ENCODE measurements at places on chromosomes 7 and 10.

GRCh38 chr10:1745780-1746456, 8.6 kb upstream of the ADARB2 start:
- DNase-seq = no peak

GRCh38 chr10:42962110-42962901, 114.6 kb upstream of the RET start:
- no peak for DNase-seq

DNA sequence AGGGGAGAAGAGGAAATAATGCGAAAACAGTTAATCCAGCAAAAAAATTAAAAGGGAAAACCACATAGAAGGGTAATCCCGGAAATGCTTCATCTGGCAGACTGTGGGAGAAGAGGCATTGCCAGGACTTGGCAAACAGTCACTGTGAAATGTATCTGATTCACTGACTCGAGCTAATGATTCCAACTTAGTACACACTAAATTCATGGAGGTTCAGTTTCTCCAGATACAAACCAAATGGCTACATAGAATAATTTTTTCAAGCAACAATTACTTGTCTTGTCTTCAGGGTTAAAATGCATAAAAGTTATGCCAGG, 36.4 kb downstream of the GDI2 start:
- no peak for DNase-seq

DNA sequence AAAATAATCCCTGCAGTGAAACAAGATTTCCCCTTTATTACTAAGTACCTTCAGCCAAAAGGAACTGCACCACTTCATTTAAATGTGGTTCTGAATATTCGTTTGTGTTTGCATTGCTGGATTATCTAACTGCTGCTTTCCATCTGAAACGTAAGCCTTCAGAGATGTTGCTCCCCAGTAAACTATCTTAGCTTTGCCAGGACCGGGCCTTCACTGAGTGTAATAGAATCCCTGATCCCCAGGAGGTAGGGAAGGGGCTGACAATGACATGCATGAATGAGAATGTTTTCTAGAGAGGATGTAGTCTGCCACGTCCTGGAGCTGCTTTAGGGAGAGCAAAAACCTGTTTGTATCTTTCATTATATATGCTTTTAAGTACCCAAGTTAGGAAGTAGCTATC, 19.5 kb upstream of the INSYN2A start:
- DNase-seq = no peak

DNA sequence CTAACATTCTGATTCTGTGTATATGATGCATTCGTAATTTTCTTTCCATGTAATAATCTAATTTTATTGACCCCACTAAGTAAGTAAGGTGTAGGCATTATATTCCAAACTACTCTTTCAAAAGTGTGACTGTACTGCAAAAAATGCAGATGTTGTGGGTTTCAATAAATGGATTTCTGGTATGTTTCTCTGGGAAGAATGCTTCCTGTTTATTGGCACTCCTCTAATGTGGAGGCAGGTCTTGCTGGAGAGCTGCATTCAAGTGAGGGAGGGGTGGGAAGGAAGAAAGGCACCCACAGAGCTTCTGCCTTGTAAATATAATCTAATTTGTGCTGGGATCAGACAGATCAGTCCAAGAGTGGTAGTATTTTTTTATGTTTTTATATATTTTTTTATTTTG, 23.9 kb downstream of the ST7 start:
- DNase-seq = no peak

DNA sequence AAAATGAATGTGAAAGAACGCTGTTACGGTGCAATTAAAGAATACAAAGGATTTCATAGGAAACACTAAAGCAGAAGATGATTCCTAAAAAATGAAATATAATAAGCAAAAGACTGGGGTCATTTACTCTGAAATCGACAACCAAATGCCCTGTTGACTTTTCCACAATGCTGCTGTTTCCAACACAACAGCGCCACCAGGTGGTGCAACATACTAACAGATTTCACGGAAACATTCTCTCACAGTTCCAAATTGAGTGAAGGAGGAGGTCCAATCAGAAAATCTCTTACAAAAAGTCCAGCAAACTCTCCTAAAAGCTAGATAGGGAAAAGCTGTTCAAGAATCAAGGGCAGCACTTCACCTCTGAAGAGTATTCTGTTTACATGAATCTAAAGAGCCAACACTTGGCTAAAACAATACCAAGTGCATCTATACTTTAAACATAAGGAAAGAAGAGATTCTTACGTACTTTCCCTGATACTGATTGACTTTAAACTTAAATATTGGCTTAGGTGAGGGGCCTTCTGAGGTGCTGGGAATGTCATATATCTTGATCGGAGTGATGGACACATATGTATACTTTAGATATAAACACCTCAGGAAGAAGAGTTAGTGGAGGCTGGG, 55.9 kb downstream of the UPF2 start:
- DNase-seq = peak; percentile 81

GRCh38 chr10:65571011-65571570, 1354.7 kb upstream of the LRRTM3 start:
- DNase-seq = no peak

DNA sequence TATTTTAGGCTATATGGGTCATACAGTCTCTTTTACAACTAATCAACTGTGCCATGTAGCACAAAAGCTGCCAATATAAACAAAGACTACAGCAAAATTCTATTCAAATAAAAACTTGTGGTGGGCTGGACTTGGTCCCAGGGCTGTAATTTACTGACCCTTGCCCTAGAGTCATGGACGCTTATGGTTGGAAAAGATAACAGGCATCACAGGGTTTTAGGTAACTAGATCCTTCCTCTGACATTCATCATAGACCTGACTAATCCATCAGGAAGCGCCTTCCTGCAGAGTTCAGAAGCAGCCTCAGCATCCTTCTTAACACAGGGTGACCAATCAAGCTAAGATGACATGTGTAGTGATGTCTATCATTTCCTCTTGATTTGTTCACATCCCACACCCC, 40.2 kb upstream of the GPAM start:
- no peak for DNase-seq

DNA sequence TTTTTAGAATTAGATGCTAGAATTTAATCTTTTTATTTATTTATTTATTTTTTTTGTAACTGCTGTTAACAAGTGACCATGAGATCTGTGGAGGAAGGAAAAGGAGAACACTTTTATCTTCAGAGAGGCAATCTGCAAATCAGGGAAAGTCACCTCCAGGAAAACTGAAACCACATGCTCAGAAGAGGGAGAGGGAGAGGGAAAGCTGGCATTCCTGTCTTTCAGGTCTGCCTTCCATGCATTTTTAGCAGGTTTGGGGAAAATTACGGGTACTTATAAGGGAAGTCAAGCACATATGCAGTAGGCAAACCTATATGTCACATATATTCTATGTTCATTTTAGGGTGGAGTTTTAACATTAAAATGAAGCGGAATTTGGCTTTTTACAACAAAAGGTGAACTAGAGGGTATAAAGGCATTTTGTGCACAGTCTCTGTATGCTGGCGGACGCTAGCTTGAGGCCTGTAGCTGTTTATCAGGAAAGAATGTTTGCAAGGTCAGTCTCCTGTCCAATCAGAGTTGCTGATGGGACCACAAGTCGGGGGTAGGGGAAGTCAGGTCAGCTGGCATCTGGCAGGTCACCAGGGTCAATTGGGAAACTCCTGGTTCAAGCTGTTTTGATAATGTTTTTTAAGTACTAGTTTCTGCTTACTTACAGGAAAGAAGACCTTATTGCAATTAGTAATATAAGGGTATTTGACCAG, 333.5 kb downstream of the GPR158 start:
- DNase-seq = no peak

DNA sequence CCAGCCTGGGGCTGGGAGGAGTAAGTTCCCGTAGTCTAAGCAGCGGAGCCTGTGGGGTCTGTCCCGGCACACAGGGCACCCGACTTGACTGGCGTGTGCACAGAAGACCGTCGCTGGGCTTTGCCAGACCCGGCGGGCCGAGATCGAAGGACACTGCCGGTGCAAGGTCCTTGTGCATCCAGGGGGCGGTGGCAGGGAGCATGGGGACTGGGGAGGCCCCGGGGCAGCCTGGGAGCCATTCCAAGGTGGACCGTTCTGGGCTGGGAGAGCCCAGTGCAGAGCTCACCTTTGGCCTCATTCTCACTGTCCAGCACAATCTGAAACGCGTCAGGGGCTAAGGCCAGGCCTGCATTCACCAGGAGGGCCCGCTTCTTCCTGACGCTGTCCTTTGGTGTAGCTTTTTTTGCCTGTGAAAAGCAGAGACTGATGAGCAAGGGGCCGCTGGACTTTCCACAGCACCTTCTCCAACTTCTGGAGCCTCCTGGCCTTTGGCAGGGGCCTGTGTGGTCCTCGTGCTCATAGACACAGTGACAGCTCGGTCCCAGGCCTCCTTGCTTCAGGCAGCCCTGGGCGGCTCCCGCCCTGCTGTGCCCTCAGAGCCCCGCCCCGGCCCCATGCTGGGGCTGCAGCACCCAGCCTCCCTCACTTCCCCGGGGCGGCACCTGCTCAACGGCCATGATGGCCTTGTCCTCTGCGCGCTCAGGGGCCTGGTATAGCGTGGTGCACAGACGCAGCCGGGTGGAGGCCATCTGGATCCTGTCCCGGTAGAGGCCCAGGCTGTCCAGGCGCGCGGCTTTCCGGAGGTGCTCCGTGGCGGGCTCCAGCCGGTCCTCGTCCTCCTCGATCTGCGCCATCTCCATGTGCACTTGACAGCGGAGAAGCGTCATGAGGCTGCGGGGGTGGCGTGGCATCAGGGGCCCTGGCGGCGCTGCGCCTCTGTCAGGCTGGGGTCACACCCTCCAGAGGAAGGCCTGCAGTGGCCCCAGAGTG, 20.3 kb downstream of the CFAP46 start:
- no peak for DNase-seq

GRCh38 chr7:116967254-116967922, 14.1 kb downstream of the ST7 start:
- DNase-seq = no peak

All from activated CD4-positive, alpha-beta T cell treated with anti-CD3 and anti-CD28 coated beads, Interleukin-2, amount 10 ng/mL, durations not matched to agents 7 days and 5 days (primary cell).